ENCODE measurements at places on chromosomes 3 and 15. TPM values are rescaled to one million over a fixed set of nuclear protein-coding genes. Genes with fewer than 3 reads are reported as not detected.

Gene GPR156
- total RNA-seq, result 0.27 TPM

GRCh38 chr3:169623971-169624370 is 39.5 kb downstream of the MECOM start:
- no peak for DNase-seq
- H3K27me3 ChIP-seq, result no peaks in the 10 kb centered on the region
- H3K36me3 ChIP-seq, result no peaks in the 10 kb centered on the region
- H3K27ac ChIP-seq, result peak overlapping the region; percentile 63
- no peak overlapping the region for H3K4me3 ChIP-seq

DNA sequence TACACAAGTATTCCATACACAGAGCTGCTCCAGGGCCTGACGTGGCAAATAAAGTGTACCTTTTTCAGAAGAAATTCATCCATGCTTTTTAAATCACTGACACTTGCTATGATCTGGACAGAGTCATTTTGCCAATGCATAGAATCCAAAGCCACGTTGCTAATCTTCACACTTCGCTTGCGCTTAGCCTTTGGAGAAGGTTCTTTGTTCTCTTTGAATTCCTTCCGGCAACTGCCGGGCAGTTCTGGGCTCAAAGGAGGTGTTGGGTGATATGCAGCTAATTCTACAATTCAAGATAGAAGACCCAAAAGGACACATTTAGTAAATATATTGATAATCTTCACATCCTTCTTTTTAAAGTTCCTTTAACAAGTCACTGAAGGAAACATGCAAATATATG is 69.9 kb downstream of the NR2E3 start:
- peaks cover 13% of the 10 kb centered on the region for H3K36me3 ChIP-seq
- no peak overlapping the region for H3K4me3 ChIP-seq
- no peaks in the 10 kb centered on the region for H3K27me3 ChIP-seq

GRCh38 chr3:160312014-160312624 is 86.9 kb downstream of the C3orf80 start:
- H3K27ac ChIP-seq, result no peak overlapping the region
- H3K4me3 ChIP-seq, result no peak overlapping the region
- no peaks in the 10 kb centered on the region for H3K4me1 ChIP-seq
- no peaks in the 10 kb centered on the region for H3K36me3 ChIP-seq
- no peaks in the 10 kb centered on the region for H3K27me3 ChIP-seq

- H3K27ac ChIP-seq, result no peak overlapping the region
- no peak overlapping the region for H3K4me3 ChIP-seq
- H3K27me3 ChIP-seq, result no peaks in the 10 kb centered on the region
Observed at GRCh38 chr15:99683000-99683670, 50.1 kb downstream of the LYSMD4 start.

Gene AHSG
- total RNA-seq, result not detected

GRCh38 chr3:16024548-16024947 is 149.9 kb upstream of the GALNT15 start:
- no peak overlapping the region for H3K4me3 ChIP-seq
- H3K27ac ChIP-seq, result no peak overlapping the region
- H3K4me1 ChIP-seq, result no peaks in the 10 kb centered on the region
- no peaks in the 10 kb centered on the region for H3K27me3 ChIP-seq
- no peak for DNase-seq
- H3K36me3 ChIP-seq, result no peaks in the 10 kb centered on the region

DNA sequence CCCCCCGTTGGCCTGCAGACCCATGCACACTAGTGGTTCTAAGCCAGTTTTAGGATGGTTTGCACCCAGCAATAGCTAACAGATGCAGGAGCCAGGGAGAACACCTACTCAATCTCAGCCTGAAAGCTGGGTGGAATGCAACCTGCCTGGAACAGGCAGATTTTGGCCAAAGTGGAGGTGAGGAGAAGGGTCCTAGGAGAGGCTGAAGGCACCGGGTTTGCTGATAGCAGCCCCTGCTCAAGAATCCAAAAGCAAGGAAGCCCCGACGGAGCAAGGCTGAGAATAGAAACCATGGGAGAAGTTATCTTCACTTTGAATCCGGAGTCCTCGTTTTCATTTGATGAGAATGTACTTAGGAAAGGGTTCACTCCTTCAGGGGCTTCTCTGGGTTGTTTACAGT is 9.9 kb downstream of the RRP9 start:
- peaks cover 35% of the 10 kb centered on the region for H3K36me3 ChIP-seq
- H3K4me3 ChIP-seq, result no peak overlapping the region
- no peak for DNase-seq
- no peaks in the 10 kb centered on the region for H3K27me3 ChIP-seq
- no peaks in the 10 kb centered on the region for H3K4me1 ChIP-seq
- H3K27ac ChIP-seq, result no peak overlapping the region

DNA sequence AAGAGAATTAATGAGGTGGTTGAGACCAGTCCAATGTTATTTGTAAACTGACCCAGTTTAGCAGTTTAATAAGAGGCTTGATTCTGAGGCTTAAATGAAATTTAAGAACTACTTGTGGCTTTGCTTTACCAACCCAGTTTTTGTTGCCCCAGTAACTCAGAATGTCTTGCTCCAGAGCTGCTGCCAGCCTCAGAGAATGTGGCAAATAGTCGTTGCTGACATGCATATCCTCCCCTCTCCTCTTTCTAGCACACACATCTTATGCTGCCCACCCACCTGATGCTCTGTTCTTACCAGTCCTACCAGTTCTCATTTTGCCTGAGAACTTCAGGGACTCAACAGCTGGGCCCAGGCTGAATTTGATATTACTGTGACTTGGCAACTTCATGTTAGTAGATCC is 92.4 kb upstream of the TSC22D2 start:
- no peak overlapping the region for H3K27ac ChIP-seq
- no peaks in the 10 kb centered on the region for H3K36me3 ChIP-seq
- H3K4me3 ChIP-seq, result no peak overlapping the region
- H3K4me1 ChIP-seq, result no peaks in the 10 kb centered on the region
- DNase-seq, result no peak

Gene LRRK1
- 17.2 TPM for total RNA-seq
